ENCODE measurements at places on chromosomes 1 and 21.

- peak; percentile 77 for DNase-seq
Measured at GRCh38 chr1:240575981-240576662, 35.8 kb downstream of the GREM2 start.

DNA sequence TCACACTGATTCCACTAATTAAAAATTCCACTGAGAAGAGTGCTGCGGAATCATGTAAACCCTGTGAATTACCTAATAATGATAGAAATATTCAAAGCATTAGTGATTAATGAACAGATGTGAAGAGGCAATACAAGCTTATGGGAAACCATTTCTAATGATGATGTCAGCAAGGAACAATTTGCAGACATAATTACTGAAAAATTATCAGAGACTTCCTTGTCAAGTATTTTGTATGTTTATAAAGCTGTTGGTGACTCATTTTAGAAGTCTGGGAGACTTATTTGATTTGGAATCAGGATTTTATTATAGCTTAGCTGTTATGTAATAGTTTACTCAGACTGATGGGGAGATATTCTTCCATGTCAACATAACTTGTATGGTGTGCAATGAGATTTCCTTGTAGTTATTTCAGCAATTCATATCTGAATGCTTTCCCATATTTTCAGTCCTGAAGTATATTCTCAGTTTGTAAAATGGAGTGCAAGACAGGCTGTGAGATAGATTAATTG is 135.5 kb downstream of the TGFB2 start:
- DNase-seq = no peak

GRCh38 chr1:244414543-244414942 is 37.2 kb downstream of the ADSS2 start:
- no peak for DNase-seq

GRCh38 chr1:153253693-153254092 is 5.8 kb upstream of the LORICRIN start:
- DNase-seq = peak; percentile 33

DNA sequence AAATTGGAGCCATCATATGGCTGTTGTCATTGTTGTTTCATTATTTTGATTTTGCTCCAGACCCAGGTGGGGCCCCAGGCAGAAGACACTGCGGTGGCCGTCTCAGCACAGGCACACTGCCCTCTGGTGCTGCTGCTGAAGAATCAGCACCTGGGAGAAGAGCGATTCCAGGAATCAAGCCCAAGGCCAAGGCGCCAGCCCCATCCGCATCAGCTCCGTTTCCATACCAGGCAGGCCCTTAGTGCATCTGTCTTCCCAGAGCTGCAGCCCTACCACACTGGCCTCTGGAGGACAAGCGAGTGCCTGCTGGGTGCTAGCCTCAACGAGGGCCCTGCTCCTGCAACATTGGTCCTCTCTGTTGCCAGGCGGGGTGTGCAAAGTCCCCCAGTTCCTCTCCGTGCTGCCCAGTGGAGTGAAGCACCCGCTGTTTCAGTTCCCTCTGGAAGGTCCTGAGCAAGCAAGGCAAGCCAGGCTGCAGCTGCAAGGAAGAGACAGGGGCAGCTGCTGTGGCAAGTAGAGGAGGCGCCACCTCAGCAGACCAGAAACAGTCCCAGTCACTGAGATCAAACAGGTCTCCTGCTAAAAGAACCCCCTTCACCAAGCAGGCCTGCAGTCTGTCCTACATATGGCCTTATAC is 5.2 kb downstream of the GRIK3 start:
- DNase-seq = no peak

GRCh38 chr21:34899302-34899701 is 149.8 kb downstream of the RUNX1 start:
- DNase-seq = no peak

- no peak for DNase-seq
Measured at GRCh38 chr1:203103829-203104495, 18.1 kb upstream of the MYOG start.

DNA sequence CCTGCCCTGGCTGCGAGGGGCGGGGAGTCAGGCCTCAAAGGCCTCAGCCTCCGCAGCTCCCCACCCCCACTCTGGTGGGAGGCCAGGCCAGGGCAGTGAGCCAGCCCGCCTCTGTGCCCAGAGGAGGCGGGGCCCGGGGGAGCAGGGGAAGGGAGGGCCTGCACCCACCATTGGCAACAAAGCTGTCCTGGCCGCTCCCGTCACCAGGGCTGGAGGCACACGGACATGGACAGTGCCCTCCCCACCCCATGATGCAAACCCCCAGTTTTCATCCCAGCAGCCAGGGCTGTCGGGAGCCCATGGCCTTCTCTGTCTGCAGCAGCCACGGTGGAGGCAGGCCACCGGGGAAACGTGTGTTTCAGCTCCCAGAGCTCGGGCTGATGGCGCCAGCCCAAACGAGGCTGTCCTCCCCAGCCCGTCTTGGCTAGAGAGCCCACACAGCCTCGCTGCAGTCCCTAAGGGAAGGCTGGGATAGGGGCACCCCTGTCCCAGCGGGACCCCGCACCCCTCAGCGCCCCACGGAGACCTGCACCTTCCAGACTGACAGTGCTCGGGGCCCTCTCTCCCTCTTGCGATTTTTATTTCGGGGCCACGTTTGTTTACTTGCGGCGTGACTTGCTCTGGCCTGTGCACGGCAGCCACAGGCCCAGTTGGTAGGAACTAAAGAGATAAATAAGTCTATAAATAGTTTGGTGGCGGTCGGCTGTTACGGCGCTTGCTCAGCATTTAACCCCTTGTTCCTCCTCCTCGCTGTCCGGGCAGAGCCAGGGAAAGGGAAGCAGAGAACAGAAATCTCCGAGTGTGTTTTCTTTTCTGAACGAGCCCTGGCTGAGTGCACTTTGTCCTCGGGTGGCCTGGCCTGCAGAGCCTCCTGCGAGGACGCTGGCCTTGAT is 101.8 kb downstream of the PRDM16 start:
- no peak for DNase-seq

GRCh38 chr1:46450160-46450517 is 39.5 kb upstream of the DMBX1 start:
- no peak for DNase-seq

DNA sequence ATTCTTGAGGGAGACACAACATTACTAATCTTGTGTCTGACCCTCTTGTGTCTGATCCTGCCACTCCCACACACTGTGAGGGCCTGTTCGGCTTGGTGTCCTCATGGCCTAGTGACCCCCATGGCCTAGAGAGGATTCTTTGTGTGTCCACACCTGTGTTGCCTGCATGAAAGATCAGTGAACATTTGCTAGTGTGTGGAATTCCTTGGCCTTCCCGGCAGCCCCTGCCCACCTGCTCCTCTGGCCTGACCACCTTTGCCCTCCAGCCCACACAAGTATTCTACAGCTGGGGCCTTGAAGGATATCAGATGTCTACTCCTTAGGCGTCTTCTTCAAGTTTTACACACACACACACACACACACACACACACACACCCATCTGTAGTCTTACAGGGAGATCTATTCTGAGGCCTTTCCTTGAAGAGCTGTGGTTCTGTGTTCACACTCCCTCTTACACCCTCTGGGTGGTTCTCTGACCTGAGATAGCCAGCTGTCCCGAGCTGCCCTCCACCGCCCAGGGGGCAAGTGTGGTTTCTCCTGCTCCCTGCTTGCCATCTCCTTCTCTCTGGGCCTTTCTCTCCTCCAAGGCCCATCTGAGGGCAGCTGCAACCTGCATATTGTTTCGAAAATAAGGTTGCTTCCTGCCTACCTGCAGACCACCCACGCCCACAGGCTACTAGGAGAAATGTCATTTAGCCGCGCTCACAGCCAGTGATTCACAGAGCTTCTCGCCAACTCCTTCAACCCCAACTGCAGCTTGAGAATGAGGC is 45.4 kb downstream of the CD247 start:
- DNase-seq = no peak

- peak; percentile 89 for DNase-seq
Measured at GRCh38 chr1:205849619-205850355, at the start of gene PM20D1. Gene PM20D1, minus strand, starts transcription at chr1:205850132. Its CDS starts 60 bp downstream, at chr1:205850072.

DNA sequence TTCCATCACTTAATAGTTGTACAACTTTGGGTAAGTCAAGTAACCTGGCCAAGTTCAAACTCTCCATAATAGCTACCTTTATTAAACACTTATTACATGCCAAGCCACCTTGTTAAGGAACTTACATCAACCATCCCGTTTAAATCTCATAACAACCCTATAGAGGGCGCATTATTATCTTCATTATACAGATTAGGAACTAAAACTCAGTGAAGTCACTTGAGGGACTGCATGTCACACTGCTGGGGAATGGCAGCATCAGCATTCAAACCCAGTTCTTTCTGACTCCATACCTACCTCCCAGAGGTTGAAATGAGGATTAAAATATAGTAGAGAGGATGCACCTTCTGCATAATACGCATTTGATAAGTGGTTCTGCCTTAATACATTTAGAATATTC is 47.1 kb upstream of the PLA2G2C start:
- peak; percentile 28 for DNase-seq

DNA sequence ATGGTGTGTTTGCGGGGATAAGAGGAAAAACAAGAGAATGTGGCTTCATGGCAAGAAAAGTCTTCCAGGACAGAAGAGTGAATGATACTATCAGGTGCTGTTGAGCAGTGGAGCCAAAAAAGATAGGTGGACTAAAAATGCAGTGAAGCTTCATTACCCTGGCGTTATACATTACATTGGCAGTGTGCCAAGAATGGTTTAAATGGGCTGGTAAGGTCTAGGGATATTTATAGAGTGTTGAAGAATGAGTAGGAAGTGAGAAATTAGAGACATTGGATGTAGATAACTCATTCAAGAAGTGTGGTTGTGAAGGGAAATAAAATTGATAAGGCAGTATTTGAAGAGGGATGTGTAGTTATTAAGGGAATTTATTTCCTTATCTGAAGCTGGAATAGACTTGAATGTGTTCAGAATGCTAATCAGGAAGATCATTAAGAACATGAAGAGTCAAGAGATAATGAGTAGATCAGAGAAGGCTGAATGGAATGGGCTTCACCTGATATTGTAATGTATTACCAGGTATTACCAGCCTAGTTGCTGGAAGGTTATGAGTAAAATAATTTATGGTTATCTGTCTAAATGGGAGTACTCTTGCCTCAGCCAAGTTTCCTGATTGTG is 72.7 kb downstream of the MAST2 start:
- no peak for DNase-seq

- DNase-seq = no peak
Measured at GRCh38 chr1:204616641-204617040, 68.9 kb downstream of the LRRN2 start.

GRCh38 chr1:204746838-204747442 is 61.4 kb upstream of the LRRN2 start:
- DNase-seq = peak; percentile 60

GRCh38 chr1:1197551-1198422 is 8.6 kb downstream of the TNFRSF18 start:
- DNase-seq = no peak

GRCh38 chr1:76892675-76893074 is 25.4 kb downstream of the ST6GALNAC5 start:
- DNase-seq = no peak

- no peak for DNase-seq
Measured at GRCh38 chr1:1752190-1752589, 26.1 kb downstream of the NADK start.

DNA sequence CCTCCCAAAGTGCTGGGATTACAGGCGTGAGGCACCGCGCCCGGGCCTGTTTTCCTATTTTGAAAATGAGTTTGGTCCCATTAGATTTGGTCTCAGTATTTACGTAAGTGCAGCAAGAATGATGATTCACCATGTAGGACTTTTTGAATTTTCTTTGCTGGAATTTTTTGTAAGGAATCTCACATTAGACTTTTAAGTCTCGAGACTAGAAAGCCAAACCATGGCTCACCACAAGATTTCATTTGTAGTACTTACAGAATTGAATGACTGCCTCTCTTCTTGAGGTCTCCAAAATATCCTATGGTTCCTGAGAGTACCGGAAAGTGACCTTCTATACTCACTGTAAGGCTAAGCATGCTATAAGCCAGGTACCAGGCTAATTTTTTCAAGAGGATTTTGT is 325 bp downstream of the OR14A2 start:
- DNase-seq = no peak

DNA sequence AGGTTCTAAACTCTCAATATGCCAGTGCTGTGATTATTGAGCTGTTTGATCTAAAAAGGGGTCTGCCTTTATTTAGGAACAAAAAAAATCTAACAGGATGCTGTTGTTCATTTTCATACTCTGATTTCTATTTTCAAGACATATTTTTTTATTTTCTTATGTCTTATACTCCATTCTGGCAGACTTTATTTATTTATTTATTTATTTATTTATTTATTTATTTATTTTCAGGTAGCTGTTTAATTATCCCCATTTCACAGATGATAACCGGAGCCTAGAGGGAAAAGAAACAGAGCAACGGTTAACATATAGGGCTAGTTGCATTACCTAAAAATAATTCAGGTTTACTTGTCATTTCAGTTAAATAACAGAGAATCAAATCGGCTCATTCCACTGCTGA is 174.4 kb downstream of the CENPF start:
- no peak for DNase-seq
